Effector memory CD8-positive, alpha-beta T cell (primary cell): ENCODE measurements at places on chromosomes 2 and 18.

GRCh38 chr2:110958346-110959119 lies 162.2 kb upstream of the BCL2L11 start:
- H3K27ac ChIP-seq = no peak overlapping the region
- peaks cover 2% of the 10 kb centered on the region for H3K4me1 ChIP-seq
- no peaks in the 10 kb centered on the region for H3K36me3 ChIP-seq
- H3K4me3 ChIP-seq = no peak overlapping the region

DNA sequence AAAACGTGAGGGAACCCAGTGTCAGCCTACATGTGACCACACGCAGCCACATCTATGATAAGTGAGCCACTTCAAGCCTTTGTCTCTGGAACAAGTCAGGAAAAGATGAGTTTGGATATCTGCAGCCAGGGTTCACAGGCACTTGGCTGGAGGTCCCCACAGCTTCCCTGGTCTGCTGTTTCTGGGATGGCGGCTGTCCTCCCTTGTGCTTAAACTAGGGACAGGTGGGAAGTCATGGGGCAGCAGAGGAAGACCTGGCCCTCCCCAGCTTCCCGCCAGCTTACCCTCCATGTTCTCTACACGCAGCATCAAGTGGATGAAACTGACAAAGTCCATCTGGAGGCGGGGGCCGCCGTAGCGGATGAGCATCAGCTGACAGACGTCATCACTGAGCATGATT lies 38.5 kb upstream of the GALNT14 start:
- no peaks in the 10 kb centered on the region for H3K27me3 ChIP-seq
- peaks cover 2% of the 10 kb centered on the region for H3K4me1 ChIP-seq
- no peak overlapping the region for H3K4me3 ChIP-seq
- no peak overlapping the region for H3K27ac ChIP-seq
- DNase-seq = no peak

GRCh38 chr2:207487650-207488311 lies 42.0 kb upstream of the CREB1 start:
- DNase-seq = no peak
- no peak overlapping the region for H3K4me3 ChIP-seq
- H3K27me3 ChIP-seq = no peaks in the 10 kb centered on the region
- H3K36me3 ChIP-seq = no peaks in the 10 kb centered on the region
- peaks cover 3% of the 10 kb centered on the region for H3K4me1 ChIP-seq
- H3K27ac ChIP-seq = no peak overlapping the region

GRCh38 chr2:1793868-1794445 lies 49.6 kb upstream of the PXDN start:
- H3K4me1 ChIP-seq = no peaks in the 10 kb centered on the region
- H3K27ac ChIP-seq = no peak overlapping the region
- H3K27me3 ChIP-seq = no peaks in the 10 kb centered on the region
- no peak overlapping the region for H3K4me3 ChIP-seq
- H3K36me3 ChIP-seq = no peaks in the 10 kb centered on the region

DNA sequence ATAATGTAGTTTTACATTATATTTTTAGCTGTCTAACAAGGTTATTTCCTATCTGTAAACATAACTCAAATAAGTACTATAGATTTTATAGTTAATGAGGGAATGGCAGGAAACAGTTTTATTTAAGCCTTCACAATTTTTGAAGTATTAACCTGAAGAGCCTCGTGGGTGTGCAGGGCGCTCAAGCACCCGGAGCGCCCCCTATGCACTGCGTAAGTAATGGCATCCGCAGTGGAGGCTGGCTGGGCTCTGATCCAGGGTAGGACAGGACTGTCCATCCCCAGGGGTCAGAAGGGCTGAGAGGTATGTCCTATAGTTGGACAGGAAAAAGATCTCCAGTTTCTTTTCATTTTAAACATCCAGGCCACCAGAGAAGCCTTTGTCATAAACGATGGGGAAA lies 8.2 kb upstream of the GBX2 start:
- no peaks in the 10 kb centered on the region for H3K4me1 ChIP-seq
- DNase-seq = no peak
- no peak overlapping the region for H3K4me3 ChIP-seq
- H3K27ac ChIP-seq = no peak overlapping the region
- peaks cover 57% of the 10 kb centered on the region for H3K27me3 ChIP-seq

DNA sequence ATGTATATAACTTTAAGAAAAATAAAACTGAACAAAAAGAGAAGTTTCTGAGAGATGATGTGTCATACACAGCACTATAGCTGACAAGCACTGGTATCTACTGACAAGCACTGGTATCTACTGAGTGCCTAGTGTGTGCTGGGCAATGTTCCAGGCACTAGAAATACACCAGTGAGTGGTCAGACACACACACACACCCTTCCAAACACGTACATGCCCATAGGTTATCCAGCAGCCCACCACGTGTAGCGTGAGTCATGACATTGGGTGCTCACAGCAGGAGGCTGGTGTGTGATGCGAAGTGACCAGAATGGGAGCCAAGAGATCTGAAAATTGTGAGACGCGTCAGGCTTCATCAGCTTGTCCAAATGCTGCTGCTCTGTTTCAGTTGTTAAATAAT lies 12.2 kb upstream of the GNAL start:
- no peak overlapping the region for H3K27ac ChIP-seq
- peaks cover 55% of the 10 kb centered on the region for H3K27me3 ChIP-seq

- peaks cover 2% of the 10 kb centered on the region for H3K4me1 ChIP-seq
- no peak overlapping the region for H3K27ac ChIP-seq
- H3K27me3 ChIP-seq = no peaks in the 10 kb centered on the region
- DNase-seq = no peak
- no peak overlapping the region for H3K4me3 ChIP-seq
These were observed 323.0 kb downstream of the TXNL1 start for GRCh38 chr18:56315363-56315762.
